ENCODE measurements at places on chromosomes 4 and X. TPM values are rescaled to one million over a fixed set of nuclear protein-coding genes. Genes with fewer than 3 reads are reported as not detected.

ETNPPL gene
- total RNA-seq = 5.4 TPM

- no peaks in the 10 kb centered on the region for H3K27me3 ChIP-seq
- no peak overlapping the region for H3K4me3 ChIP-seq
Measured at GRCh38 chr4:101187841-101188240, 159.5 kb downstream of the PPP3CA start.

- H3K36me3 ChIP-seq = no peaks in the 10 kb centered on the region
- no peaks in the 10 kb centered on the region for H3K27me3 ChIP-seq
- no peak overlapping the region for H3K4me3 ChIP-seq
- no peaks in the 10 kb centered on the region for H3K4me1 ChIP-seq
- H3K27ac ChIP-seq = no peak overlapping the region
Measured at GRCh38 chrX:70613295-70613694, 168.7 kb downstream of the DLG3 start.

DNA sequence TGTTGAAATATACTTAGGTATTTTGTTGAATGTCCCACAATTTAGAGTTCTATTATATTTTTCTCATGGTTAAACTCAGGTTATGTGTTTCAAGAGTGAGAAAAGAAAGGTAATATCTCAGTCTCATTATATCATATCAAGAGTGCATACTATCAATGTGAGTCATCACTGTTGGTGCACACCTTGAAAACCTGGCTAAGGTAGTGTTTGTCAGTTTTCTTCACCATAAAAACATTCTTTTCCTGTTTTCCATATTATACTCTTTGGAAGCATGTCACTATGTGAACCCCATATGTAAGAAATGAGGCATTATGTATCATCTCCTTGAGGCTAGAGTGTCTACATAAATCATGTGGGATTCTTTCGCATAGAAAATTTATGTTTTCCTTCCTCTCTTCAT is 307.6 kb upstream of the CTSO start:
- no peaks in the 10 kb centered on the region for H3K4me1 ChIP-seq
- no peaks in the 10 kb centered on the region for H3K27me3 ChIP-seq
- H3K27ac ChIP-seq = no peak overlapping the region
- no peak for DNase-seq
- H3K4me3 ChIP-seq = no peak overlapping the region

- DNase-seq = peak; percentile 61
- peak overlapping the region; percentile 40 for H3K4me3 ChIP-seq
- no peaks in the 10 kb centered on the region for H3K27me3 ChIP-seq
- H3K4me1 ChIP-seq = peaks cover 36% of the 10 kb centered on the region
- H3K36me3 ChIP-seq = no peaks in the 10 kb centered on the region
Measured at GRCh38 chr4:113146876-113147358, 97.5 kb downstream of the ANK2 start.

DNA sequence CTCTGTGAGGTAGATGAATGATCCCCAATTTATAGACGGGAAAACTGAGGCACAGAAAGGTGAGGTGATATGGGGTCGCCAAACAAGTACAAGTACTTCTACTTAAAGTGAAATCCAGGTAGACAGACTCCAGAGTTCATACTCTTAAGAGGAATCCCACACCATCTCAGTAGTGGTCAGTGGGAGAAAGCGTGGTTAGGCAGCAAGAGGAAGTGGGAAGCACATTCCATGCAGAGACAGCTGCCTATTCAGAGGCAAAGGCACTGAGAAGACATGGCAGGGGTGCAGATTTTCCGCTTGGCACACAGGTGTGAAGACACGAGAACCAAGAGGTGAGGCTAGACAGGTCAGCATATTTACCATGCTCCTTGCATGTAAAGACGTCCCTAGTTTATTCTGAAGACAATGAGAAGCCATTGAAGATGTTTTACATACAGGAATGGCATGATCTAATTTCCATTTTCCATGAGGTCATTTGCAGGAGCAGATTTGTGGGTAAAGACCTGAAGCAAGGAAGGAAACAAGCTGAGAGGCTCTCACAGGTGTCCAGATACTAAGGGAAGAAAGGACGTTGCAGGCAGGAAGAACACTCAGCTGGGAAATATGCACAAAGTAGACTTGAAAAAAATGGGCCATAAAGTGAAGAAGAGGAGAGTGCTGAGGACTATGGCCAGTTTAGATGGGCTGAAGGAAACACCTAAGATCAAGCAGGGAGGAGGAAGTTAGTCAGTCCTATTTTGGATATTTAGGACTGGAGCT is 17.3 kb upstream of the CLNK start:
- H3K27me3 ChIP-seq = no peaks in the 10 kb centered on the region
- no peak overlapping the region for H3K27ac ChIP-seq
- H3K4me1 ChIP-seq = peaks cover 16% of the 10 kb centered on the region
- no peak for DNase-seq

GRCh38 chr4:75752637-75753036 is 28.3 kb downstream of the USO1 start:
- no peaks in the 10 kb centered on the region for H3K4me1 ChIP-seq
- no peak overlapping the region for H3K4me3 ChIP-seq
- H3K27me3 ChIP-seq = no peaks in the 10 kb centered on the region
- DNase-seq = no peak
- H3K27ac ChIP-seq = no peak overlapping the region

GRCh38 chr4:7516096-7516772 is 81.5 kb upstream of the PSAPL1 start:
- H3K4me1 ChIP-seq = peaks cover 13% of the 10 kb centered on the region
- no peak overlapping the region for H3K4me3 ChIP-seq
- DNase-seq = peak; percentile 43
- H3K27ac ChIP-seq = no peak overlapping the region
- no peaks in the 10 kb centered on the region for H3K36me3 ChIP-seq

DNA sequence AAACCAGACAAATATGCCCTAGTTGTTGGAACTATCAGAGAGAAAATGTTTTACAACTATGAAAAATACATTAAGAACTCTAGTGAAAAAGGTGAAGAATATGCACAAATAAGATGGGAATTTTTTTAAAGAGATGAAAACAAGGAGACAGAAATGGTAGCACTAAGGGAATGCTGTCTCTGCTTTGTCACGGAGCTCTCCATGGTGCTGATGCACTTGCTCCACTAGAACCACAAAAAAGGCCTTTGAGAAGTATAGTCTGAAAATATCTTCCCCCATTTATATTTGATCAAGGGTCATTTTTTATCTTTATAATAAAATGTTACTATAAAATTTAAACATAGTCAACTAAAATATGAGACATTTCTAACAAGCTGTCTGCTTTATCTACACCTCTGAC is 1655.5 kb upstream of the AGA start:
- no peaks in the 10 kb centered on the region for H3K27me3 ChIP-seq
- no peak overlapping the region for H3K27ac ChIP-seq
- no peaks in the 10 kb centered on the region for H3K4me1 ChIP-seq
- no peaks in the 10 kb centered on the region for H3K36me3 ChIP-seq

GRCh38 chrX:119389214-119389613 is 9.9 kb upstream of the SLC25A43 start:
- peak; percentile 7 for DNase-seq
- H3K4me1 ChIP-seq = no peaks in the 10 kb centered on the region
- H3K27me3 ChIP-seq = no peaks in the 10 kb centered on the region

- peaks cover 12% of the 10 kb centered on the region for H3K36me3 ChIP-seq
- peaks cover 4% of the 10 kb centered on the region for H3K4me1 ChIP-seq
- H3K27me3 ChIP-seq = no peaks in the 10 kb centered on the region
- H3K4me3 ChIP-seq = no peak overlapping the region
Measured at GRCh38 chr4:82984459-82984858, 26.2 kb downstream of the LIN54 start.

DNA sequence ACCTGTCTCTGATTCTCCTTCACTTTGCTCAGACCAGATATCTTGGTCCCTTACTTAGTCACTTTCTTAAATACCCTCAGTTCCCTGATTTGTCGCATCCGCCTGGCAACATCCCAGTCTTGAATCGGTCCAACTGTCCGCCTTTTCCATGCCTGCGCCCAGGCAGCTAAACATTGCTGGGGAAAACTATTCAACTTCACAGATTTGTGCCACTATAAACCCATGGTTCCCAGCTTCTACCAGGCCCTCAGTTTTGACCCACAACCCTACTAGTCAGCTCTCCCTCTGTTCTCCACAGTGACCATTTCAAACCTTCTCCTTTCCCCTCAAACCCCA is 451 bp upstream of the FGD1 start:
- no peak for DNase-seq
- H3K4me1 ChIP-seq = no peaks in the 10 kb centered on the region
- H3K27me3 ChIP-seq = no peaks in the 10 kb centered on the region

DNA sequence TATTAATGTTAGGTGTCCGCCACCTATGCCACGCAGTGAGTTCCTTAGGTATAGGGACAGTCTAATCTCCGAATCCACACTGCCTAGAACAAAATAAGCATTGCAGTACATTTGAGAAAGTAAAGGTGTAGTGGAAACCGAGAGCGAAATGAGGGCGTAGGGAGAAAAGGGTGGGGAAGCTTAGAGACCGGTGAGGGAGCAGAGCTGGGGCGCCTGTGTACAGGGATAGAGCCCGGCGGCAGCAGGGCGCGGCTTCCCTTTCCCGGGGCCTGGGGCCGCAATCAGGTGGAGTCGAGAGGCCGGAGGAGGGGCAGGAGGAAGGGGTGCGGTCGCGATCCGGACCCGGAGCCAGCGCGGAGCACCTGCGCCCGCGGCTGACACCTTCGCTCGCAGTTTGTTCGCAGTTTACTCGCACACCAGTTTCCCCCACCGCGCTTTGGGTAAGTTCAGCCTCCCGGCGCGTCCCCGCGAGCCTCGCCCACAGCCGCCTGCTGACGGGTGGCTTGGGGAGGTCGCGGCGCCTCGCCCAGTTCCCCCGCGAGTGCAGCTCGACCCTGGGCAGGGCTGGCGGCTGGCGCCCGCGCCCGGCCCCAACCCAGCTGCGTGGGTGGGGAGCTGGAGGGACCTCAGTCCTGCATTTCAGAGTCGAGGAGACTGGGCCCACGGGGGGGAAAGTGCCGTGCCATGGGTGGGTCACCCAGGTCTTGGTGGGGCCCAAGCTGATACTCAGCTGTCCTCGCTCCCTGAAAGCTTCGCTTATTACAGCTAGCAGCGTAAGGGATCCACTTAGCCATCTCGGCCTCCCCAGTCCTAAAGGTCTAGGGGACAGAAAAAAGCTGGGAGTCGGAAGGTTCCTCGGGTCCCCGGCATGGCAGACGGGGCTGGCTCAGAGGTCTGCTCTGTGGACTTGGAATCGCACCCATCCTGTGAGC is at the start of gene ANXA3:
ANXA3 (plus strand) TSS at position 351 of the 932 bp plus-strand sequence. CDS start 2,704 bp downstream, outside the sequence.
- peaks cover 7% of the 10 kb centered on the region for H3K27me3 ChIP-seq
- H3K4me3 ChIP-seq = peak within 1 kb of the TSS; percentile 59
- peaks cover 34% of the 10 kb centered on the region for H3K4me1 ChIP-seq
- peak; percentile 90 for DNase-seq
- H3K36me3 ChIP-seq = no peaks in the 10 kb centered on the region
